H7 (cell line): ENCODE measurements at places on chromosomes 16 and 17. TPM values are rescaled to one million over a fixed set of nuclear protein-coding genes. Genes with fewer than 3 reads are reported as not detected.
A peak's percentile ranks its signal among the peaks of the same experiment; 100 is the strongest.

BIRC5 gene
- 152 and 154 TPM in 2 replicates for total RNA-seq

LRRC75A gene
- total RNA-seq, result 3.3 and 5.9 TPM in 2 replicates

PTX4 gene
- total RNA-seq, result not detected in 2 replicates

DNA sequence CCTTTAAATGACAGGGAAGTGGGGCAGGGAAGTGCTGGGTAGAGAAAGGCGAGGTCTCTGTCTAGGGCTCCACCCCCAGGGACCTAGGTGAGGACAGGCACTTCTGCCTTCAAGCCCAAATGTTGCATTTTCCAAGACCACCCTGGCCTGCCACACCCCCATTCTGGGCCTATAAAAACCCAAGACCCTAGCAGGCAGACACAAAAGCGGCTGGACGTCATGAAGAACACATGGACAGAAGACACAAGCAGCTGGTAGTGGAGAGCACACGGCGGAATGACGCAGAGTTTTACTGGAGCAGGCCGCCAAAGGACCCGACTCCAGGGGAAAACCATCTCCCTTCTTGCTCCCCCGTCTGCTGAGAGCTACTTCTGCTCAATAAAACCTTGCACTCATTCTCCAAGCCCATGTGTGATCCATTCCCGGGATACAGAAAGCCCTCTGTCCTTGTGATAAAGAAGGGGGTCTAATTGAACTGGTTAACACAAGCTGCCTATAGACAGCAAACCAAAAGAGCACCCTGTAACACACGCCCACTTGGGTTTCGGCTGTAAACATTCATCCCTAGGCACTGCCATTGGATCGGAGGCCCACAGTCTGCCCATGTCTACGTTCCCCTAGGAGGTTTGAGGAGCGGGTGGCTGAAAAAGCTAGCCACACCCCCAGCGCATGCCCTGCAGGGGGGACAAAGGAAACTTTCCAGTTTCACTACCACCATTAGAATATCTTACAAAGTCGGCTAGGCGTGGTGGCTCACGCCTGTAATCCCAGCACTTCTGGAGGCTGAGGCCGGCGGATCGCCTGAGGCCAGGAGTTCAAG, 622.2 kb upstream of the SALL1 start:
- DNase-seq, result peak; percentile 23

SPG7 gene
- 120 and 161 TPM in 2 replicates for total RNA-seq

DNA sequence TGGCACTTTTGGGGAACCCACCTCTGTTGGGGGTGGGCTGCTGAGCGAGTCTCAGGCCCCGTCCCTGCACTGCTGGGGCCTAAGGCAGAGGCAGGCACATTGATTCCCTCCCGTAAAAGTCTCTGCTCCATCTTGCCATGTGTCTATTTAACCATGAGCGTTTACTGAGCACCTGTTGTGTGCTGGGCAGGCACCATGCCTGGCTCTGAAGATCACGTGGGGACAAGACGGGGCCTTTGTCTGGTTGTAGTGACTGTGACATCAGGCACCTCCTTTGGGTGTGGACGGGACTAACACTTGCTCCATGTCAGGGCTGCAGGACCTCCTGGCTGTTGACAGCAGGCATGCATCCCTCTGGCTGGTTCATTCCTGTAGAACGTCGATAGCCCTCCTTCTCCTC, 204.7 kb upstream of the CIBAR2 start:
- no peak for DNase-seq

TBC1D3E gene
- not detected in 2 replicates for total RNA-seq

DNA sequence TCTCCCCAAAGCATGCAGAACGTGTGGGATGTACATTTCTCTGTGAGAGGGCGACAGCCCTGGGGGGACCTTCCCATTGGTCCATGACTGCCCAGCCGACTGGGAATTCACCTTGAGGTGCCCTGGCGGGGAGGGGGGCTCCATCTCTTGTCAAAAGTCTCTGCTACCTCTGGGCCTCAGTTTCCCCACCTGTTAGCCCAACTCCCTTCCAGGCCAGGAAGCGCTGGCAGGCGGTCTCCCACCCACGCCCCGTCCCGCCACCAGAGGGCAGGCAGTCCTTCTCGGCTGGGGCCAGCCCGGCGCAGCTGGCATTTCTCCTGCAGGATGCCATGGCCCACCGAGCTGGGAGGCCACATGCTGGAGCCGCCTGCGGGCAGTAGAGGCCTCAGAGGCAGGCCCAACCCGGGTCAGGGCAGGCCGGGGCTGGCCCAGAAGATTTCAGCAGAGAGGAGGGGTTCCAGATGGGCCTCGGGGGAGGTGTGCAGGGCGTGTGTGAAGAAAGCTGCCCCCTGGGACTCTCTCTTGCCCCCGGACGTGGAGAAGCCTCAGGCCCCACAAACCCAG, 16.6 kb downstream of the CD7 start:
- DNase-seq, result peak; percentile 95

NPTX1 gene
- total RNA-seq, result 1.6 and 4.2 TPM in 2 replicates

DNA sequence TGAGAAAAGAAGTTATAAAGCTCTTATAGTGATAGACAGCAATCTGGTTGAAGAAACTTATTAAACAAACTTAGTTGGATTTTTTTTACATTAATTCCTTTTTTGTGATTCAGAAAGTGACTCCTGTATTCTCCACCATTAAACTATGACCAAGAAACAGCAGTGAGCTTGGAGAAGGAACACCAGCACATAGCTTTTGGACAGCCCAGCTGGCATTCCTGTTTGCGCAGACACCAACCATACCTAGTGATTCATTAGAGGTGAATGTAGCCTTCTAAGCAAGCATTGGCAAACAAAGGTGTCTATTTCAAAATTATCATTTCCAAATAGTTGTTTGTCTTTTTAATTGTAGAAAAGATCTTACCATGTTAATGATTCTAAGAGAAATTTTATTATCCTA, 94.4 kb downstream of the STXBP4 start:
- DNase-seq, result no peak

GRCh38 chr17:50350733-50351132, 4.8 kb downstream of the XYLT2 start:
- peak; percentile 13 for DNase-seq

ACSM2A gene
- total RNA-seq, result not detected in 2 replicates

GRCh38 chr17:32461853-32462617, 17.7 kb downstream of the PSMD11 start:
- peak; percentile 59 for DNase-seq

FBXO39 gene
- not detected in 2 replicates for total RNA-seq

DNA sequence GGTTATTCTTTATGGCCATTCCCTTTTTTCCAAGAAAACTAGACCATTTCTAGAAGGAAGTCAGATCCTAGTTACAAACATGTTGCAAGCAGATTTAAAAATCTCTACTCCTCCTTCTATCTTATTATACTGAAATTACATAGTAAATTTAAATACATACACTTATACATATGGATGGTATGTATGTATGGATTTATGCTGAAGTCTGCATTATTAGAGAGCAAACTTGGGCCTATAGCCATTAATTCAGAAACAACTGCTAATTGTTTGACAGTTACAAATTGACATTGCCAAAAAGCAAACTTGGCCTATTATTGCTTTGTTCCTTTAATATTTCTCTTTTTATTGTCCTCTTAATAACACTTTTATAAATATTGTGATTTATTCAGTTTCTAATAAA, 67.1 kb downstream of the NFAT5 start:
- DNase-seq, result no peak

SLC12A4 gene
- total RNA-seq, result 43.2 and 56.6 TPM in 2 replicates

C16orf89 gene
- total RNA-seq, result 3.4 and 4.1 TPM in 2 replicates

RRAD gene
- 0.10 TPM in 1 of 2 replicates, not detected in the other for total RNA-seq

WSCD1 gene
- total RNA-seq, result 37.0 and 52.2 TPM in 2 replicates

COX4I1 gene
- 638 and 696 TPM in 2 replicates for total RNA-seq

DNA sequence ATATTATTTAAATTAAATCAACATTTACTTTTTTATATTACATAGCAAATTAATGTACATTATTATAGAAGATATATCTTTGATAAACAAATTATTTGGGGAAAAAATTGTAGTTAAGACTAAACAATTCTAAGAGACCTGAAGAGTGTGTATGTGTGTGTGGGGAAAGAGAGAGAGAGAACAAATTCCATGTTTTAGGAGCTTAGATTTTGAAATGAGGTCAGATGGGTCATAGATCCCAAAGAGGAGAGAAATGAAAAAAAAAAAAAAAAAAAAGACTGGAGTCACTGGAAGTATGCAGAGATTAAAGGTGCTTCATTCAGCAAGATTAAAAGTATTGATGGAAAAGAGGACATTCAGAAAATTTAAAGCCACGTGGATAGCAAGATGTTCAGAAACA, 206.8 kb downstream of the CNTNAP4 start:
- no peak for DNase-seq

TMIGD1 gene
- not detected in 2 replicates for total RNA-seq

- DNase-seq, result no peak
These were observed 25.1 kb downstream of the PIEZO1 start for GRCh38 chr16:88759976-88760350.
